ENCODE measurements at places on chromosomes 7 and 10.

GRCh38 chr7:136698977-136699376 is 169.5 kb upstream of the CHRM2 start:
- DNase-seq: no peak

DNA sequence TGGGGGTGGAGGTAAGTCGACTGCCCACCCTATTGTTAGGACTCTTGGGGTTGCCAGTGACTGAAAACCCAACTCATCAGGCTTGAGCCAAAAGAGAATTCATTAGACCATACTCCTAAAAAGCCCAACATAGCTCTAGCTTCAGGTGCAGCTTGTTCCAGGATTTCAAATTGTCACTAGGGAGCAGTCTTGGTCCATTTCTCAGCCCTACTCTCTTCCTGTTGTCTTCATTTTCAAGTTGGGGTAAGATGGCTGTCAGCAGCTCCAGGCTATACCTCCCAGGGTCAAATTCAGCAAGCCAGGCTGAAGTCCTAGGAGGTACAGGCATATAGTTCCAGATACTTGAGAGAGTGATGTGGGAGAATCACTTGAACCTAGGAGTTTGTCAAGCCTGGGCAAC is 14.9 kb upstream of the COL13A1 start:
- no peak for DNase-seq

GRCh38 chr10:30893208-30893607 is 138.5 kb downstream of the ZNF438 start:
- DNase-seq: no peak

DNA sequence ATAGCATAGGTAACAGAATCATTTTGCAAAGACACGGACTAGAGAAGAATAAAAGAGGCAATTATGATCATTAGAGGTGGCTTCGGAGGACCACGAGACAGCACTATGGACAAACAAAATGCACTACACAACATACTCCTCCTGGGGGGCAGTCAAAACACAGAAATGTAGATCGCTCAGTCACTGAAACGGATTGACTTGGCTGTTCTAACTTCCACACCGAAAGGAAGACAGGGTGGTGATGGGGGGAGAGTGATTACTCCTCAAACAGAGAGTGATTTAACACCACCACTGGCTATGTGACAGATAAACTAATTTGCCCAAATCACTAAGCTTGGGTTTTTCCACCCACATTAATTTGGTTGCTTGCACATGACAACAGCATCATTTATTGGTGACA is 14.1 kb upstream of the PPA1 start:
- no peak for DNase-seq

GRCh38 chr10:101237081-101237981 is 8.1 kb upstream of the LBX1 start:
- DNase-seq: no peak

GRCh38 chr7:123573896-123574467 is 16.4 kb upstream of the NDUFA5 start:
- DNase-seq: no peak

DNA sequence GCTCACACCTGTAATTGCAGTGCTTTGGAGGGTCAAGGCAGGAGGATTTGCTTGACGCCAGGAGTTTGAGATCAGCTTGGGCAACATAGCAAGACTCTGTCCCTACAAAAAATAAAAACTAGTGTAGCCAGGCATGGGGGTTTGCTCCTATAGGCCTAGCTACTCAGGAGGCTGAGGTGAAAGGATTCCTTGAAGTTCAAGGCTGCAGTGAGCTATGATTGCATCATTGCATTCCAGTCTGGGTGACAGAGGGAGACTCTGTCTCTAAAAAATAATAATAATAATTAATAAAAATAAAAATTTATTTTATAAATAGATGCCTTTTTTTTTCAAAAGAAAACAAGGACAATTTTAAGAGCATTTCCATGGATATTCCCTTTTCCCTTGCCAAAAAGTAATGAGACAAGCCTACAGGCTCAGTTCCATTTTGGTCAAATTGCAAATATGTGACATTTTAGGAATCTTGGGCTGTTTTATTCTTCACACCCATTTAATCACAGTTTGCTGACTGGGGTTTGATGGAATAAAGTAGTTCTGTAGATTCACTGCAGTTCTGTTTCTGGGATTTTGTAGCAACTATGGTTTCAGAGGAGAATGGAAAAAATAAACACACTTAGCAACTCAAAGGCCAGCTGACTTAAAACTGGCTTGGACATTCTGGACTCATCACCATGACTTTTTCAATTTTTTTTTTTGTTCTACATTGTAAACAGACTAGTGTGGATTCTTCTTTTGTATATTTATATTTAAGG is 48.4 kb upstream of the ARHGAP21 start:
- DNase-seq: no peak

DNA sequence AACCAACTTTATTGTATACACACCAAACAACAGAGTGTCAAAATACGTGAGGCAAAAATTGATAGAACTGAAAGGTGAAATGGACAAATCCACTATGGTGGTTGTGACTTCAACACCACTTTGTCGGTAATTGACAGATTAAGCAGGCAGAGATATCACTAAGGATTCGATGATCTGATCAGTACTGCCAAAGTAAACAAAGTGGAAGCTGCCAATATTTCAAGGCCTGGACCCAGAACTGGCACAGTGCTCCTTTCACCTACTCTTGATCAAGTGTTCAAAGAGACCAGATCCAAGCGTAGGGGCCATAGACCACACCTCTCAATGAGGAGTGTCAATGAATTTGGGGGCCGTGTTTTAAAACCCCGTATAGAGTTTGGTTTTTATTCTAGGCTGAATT is 167.0 kb downstream of the CDK14 start:
- DNase-seq: no peak

GRCh38 chr10:46323176-46323575 is 36.4 kb downstream of the ANTXRL start:
- DNase-seq: no peak

DNA sequence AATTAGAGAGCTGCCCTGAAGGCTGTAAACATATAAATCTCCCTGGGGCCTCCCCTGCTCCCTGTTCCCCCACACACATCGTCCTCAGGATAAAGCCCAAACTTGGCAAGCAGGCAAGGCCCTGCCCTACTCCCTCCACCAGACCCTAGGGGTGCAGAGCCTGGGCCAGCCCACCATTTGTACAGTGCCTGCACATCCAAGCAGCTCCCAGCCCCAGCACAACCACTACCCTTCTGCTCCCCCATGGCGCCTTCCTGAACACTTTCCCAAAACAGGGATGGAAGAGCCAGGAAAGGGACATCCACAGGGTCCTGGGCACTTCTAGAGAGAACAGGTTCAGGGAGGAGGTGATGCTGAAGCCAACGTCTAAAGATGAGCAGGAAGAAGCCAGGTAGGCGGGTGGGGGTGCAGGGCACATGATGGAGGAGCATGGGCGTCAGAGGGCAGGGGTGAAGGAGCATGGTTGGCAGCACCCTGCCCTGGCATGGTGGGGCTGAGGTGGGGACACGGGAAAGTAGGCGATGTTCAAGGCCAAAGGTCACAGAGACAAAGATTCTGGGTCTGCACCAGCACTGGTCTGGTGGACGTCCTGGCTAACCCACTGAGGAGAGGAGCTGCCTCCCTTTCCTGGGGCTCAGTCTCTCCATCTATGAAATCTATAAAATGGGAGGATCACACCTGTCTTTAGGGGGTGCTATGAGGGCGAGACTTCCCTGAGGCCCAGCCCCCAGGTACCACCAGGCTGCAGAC is 140.6 kb downstream of the ARHGAP22 start:
- DNase-seq: no peak

- no peak for DNase-seq
Measured at GRCh38 chr7:74399006-74399405, 54.7 kb upstream of the GTF2IRD1 start.

GRCh38 chr10:11227103-11227502 is 209.4 kb downstream of the CELF2 start:
- no peak for DNase-seq
